ENCODE measurements at places on chromosomes 3 and 15.

DNA sequence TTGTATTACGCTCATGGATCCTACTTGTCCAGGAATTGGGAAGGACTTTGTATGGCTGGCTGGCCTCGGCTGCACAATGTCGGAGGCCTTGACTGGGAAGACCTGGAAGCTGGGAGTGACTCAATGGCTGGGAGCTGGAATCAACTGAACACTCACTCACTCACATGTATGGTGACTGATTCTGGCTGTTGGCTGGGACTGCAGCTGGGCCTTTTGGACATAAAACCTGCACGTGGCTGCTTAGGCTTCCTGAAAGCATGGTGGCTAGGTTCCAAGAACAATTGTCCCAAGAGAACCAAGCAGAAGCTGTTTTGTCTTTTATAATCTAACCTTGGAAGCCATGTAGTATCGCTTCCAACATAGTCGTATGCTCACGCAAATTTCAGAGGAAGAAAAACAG lies 38.0 kb upstream of the CMTM8 start:
- DNase-seq: no peak

DNA sequence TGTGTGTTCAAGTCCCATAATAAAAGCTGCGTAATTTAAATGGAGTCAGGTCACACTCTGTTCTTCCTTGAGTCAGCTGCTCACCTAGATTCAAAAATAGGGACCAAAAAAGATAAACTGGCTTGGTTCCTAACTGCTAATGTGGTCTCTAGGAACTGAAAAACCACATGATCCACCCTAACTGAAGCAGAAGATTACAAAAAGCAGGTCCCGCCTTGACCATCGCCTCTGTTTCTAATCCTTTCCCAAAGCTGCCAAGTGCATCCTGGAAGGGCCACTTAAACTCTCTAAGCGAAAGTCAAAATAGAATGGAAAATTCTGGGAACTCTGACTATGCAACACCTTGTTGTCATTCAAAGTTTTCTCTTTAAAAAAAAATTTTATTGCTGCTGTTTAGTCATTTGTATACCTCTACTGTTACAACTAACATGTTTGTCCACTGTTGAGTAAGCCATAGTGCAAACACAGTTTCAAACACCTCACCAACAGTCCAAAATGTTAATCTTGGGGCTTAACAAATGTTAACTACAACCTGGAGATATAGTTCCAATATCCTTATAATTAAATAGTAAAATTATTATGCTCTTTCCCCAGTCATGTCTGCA lies 88.9 kb upstream of the THBS1 start:
- no peak for DNase-seq

DNA sequence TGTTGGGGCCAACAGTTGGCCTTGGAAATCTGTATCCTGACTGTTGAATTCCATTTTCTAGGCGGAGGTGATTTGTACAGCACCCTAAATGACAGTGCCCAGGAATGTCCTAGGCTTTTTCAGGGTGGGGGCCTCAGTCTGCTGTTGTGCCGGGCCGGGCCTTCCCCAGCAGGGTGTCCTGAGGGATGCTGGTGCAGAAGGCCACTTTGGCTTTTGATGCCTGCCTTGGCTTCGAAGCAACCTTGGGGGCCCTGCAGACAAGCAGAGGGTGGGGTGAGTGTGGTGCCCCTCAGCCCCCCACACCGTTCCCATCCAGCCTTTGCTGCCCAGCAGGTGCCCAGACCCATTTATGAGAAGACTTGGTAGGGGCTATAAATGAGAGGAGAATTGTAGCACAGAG lies 33.0 kb downstream of the SYNM start:
- DNase-seq: no peak

DNA sequence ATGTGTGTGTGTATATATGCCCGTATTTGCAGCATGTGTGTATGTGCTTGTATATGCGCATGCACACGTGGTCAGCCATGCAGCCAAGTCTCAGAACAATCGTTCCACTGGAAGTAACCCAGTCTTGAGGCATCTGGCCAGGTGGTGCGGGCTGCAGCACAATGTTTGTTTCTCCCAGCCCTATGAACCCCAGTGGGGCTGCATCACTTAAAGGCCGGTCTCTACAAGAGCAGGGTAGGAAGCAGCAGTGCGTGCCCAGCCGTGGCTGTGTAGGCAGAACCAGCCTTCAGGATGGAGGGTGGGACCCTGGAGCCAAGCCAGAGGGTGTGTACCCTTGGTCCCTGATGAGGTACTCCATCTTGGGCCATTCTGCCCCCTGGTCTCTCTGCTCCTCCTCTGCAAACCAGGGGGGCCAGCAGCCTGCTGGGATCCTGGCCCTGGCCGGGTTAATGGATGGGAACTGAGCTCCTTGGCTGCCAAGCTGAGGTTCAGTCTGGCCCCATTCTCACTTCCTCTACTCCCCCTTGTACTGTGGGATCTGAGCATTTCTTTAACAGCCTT lies 11.8 kb downstream of the KLF13 start:
- DNase-seq: no peak

GRCh38 chr3:13487403-13487802 lies 7.3 kb downstream of the HDAC11 start:
- DNase-seq: no peak

DNA sequence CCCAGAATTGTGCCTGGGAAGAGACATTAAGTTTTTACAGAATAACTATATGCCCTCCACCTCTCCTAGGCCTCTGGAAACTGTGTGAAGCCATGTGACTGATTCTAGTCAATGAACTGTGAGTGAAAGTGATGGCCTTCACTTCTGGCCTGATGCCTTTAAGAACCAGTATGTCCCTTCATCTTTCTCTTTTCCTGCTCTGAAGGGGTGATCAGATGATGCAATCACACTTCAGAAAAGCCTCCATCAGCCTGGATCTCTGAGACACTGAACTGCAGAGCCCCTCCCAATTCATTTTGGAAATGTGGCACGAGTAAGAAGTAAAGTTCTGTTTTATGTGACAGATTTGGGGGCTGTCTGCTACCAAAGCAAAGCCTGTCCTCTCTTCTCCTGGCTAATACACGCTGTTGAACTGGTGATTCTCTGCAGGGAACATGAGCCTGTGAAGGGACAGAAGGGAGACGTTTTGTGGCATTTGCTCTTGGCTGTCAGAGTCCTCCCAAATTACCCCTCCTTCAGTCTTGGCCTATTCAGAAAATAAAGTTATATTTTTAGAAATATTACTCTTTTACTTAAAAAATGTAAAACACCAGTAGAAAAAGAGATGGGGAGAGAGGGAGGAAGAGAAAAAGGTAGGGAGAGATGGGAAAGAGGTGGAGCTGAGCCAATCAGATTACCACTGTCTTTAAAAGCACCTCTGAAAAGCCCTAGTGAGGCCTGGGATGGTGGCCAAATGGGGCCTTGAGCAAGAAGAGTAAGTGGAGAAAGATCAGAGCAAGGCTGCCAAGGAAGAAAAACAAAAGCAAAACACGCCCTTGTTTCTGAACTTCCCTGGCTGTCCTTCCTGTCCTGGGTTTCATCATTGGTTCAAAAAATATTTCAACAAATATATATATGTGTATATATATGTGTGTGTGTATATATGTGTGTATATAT lies 40.9 kb upstream of the RYK start:
- no peak for DNase-seq

- DNase-seq: no peak
Measured at GRCh38 chr15:40449275-40449674, 8.5 kb downstream of the BAHD1 start.

DNA sequence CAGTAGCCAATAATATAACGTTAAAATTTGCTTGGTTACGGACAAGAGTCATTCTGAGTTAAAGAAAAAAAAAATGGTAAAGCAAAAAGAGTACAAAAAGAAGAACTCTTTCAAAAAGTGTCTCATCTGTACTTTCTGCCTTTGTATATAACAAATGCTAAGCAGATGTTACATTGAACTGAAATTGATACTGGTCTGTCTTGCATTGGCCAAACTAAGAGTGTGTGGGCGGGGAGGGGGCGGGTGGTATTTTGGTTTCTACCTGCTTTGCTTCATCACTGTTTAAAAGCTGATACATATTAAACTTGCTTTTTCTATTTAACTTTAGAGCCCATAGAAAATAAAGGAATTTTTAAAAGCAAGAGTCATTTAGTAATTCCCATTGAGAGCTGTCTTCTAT lies 215.0 kb upstream of the THBS1 start:
- no peak for DNase-seq

DNA sequence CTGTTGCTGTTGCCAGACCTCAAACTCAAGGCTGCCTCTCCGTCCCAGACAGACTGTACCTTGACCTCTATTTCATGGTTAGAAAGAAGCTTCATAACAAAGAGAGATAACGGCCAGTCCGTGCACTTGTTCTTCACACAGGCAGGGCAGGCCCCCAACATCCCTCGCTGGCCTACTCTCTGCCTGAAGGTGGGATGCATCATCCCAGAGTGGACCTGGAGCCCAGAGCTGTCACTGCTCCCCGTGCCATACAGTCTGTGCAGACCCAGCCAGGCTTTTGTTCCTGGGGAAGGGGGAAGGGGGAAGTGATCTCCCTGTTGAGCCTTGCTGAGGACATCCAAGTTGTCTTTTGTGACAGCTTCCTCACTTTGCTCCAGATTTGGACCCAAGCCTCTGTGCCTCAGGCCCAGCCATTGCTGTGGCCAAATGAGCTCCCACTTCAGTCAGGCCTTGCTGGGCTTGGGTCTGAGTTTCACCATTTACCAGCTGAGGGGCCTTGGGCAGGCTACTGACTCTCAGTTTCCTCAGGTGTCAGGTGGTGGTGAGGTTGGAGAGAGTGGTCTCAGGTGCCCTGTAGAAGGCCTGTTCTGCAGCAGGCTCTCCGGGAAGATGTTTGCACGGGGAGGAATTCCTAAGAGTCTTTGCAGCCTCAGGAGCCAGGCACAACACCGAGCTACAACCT lies 141.6 kb downstream of the DNAJB8 start:
- no peak for DNase-seq

DNA sequence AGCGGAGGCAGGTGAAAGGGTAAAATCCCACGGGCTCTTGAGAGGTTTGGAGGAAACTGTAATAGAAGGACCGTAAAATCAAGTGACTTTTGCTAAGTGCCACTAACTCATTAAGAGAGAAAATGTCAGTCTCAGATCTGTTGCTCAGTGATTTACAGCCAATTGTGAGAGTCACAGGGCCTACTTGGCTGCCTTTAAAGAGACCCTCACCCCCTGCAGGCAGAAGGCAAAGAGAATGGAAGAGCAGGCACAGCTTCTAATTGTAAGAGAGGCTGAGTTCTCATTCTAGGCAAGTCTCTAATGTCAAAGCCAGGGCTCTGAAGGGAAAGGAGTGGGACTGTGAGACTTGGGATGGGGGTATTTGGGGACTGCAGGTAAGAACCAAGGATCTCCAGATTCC lies 9.3 kb upstream of the SYNM start:
- DNase-seq: no peak

DNA sequence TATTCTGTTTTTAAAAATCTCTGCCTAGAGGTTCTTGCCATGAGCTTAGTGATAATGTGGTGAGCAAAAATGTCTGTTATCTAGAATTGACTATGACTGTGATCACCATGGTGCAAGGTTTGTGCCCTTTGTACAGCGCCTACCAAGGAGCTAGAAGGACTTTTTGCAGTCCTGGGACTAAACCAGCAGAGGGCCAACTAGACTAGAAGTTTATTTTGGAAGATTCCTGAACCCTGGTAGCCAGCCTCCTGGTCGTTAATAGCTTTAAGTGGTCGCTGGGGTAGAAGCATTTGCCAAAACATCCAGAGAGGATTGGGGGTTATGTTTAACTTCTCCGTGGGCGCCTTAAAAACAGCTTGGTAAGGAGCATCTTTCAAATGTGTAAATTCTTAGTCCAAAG lies 7.8 kb downstream of the SCG5 start:
- no peak for DNase-seq

GRCh38 chr3:65875393-65876027 lies 163.2 kb downstream of the MAGI1 start:
- DNase-seq: no peak

GRCh38 chr3:40677321-40677720 lies 152.6 kb downstream of the ZNF621 start:
- no peak for DNase-seq

GRCh38 chr15:41881920-41882688 lies 11.7 kb downstream of the SPTBN5 start:
- no peak for DNase-seq

GRCh38 chr3:175741951-175742350 lies 882.8 kb downstream of the NAALADL2 start:
- DNase-seq: no peak

- DNase-seq: no peak
Measured at GRCh38 chr15:74776821-74777768, 4.8 kb upstream of the CSK start.

DNA sequence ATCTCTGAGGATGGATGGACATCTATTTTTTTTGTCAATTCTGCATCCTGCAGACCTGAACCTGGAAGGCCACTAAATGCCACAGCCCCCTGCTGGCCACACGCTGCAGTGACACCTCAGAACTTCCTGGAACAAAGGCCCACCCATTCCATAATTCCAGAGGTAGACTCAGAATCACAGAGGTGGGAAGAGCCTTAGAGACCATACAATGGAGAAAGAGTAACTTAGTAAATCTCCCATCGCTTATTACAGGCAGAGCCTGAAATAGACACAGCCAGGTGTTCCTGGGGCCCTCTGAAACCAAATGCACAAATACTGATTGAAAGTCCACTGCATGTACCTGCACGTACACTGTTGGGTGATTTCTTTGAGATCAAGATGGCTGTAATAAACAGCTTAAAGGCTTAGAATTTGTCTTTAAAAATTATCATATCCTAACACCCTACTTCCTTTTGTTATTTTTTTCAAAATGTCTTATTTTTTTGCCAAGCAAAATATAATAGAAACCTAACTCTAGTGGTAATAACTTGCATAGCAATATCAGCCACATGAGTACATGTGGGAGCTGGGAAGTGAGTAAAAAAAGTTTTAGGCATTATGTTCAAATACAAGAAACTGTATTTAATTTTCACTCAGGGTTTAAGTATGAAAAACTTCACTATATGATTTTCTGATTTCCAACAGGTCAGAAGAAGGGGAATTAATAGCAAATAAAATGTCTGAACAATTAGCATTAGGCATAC lies 62.7 kb downstream of the EOMES start:
- no peak for DNase-seq

GRCh38 chr3:109132801-109133473 lies 3.6 kb upstream of the C3orf85 start:
- no peak for DNase-seq

- no peak for DNase-seq
Measured at GRCh38 chr3:32026593-32026992, 45.0 kb downstream of the ZNF860 start.

DNA sequence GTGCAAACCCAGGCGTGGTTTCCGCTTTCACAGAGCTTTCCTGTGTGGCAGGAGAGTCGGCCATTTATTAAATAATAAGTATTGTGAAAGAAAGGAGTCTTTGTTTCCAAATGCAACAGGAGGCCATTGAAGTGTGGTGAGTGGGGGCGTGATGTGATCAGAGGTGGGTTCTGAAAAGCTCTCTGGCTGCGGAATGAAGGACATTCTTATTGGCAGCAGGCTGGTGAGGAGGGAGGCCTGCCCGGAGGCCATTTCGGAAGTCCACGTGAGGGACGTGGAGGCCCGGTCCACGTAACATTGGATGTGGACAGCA lies 11.1 kb downstream of the ARNT2 start:
- no peak for DNase-seq

DNA sequence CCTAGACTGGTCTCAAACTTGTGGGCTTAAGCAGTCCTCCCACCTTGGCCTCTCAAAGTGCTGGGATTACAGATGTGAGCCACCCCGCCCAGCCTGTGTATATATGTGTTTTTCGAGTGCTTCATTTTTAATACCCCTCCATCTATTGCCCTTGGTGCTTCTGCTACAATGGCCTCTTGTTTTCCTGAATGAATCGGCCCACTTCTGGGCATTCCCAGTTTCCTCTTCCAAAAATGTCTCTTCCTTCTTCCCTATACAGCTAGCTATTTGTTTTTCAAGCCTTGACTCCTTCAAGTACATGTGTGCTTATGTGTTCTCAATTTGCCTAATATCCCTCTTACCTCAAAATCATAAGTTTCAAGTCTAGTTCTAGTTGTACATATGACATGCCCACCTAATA lies 16.7 kb downstream of the DIPK2A start:
- no peak for DNase-seq

Measured in activated CD8-positive, alpha-beta memory T cell treated with anti-CD3 and anti-CD28 coated beads for 48 hours (primary cell).